NCI-H510A (cell line): ENCODE measurements at places on chromosomes 2 and 18.

GRCh38 chr2:238614376-238614775 is 187.6 kb downstream of the ASB1 start:
- no peak for DNase-seq

DNA sequence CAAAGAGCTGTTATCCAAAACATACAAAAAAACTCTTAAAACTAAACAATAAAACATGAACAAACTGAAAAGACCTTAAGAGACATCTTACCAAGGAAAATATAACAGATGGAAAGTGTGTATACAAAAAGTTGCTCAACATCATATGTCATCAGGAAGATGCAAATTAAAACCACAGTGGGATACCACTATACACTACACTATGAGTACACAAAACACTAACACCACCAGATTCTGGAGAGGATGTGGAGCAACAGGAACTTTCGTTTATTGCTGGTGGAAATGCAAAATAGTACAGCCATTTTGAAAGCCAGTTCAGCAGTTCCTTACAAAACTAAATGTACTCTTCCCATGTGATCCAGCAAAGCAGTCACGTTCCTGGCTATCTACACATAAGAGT is 221.4 kb downstream of the CMPK2 start:
- no peak for DNase-seq

DNA sequence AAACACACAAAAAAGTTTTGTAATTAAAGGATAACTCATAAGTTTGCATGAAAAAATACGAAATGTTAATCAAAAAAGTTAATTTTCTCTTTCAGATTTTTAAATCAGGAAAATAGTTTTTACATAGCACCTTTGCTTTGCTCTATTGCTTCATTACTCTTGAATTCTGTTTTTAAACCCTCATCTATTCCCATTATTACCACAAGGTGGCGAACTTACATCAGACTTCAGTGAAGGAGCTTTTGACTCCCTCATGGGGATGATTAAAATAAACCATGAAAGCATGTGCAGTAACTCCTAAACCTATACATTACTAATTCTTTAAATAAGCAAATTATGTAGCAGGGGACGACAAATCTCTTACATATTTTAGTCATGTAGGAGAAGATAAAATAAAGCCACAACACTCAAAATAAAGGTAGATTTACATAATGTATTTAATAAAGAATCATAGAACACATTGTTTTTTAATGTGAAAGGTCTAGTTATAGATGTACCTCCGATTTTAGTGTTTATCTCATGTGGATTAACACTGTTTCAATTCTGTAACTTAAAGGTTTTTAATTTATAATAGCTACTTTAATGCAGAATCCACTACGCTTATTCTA is 105.2 kb downstream of the NETO1 start:
- peak; percentile 11 for DNase-seq

DNA sequence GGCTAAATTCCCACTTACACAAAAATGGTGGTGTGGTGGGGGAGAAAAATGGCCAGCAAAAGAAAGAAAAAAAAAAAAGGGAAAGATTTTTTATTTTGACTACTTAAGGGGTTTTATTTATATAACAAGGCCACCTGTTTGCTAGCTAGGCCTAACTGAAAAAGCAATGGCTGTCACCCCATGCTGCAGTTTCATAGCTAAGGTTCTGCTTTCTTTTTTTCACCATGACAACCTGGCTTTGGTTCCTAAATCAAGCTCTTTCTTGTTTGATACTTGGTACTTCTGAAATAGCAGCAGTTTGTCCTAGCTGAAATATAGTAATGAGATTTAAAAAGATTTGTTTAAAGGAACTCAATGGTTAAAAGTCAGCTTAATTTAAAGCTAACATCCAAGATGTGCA is 433.2 kb upstream of the MEX3C start:
- DNase-seq = no peak

GRCh38 chr18:59606193-59607077 is 90.8 kb downstream of the CCBE1 start:
- DNase-seq = no peak

- no peak for DNase-seq
Measured at GRCh38 chr2:63189026-63189425, 138.4 kb downstream of the OTX1 start.

DNA sequence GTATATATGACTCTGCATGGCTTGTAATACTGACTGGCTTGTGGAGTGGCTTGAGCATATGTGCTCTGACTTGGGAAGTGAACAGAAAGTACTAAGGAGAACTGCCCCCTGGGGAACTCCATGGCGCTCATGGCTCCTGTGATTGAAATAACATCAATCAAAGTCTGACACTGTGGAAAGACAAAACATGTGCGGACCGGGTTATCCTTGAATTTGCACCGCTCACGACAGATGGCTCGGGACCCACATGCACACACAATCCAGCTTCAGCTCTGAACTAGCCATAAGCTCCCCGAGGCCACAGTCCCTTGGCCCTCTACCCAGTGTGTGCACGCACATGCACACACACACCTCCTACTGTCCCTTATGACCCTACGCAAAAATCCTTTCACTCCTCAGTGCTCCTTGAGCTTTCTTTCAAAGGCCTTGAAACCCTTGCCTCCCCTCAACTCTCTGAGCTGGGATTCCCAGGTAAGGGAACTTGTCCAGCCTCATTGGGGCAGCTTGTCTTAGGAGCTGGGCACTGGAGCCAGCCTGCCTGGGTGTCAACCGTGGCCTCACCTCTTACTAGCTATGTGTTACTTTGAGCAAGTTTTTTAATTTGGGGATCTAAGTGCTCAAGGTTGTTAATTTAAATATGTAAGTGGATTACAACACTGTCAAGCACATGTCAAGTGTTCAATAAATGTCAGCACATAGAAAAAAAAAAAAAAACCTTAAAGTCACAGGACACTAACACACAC is 43.6 kb downstream of the MRPS5 start:
- DNase-seq = no peak

- DNase-seq = no peak
Measured at GRCh38 chr2:33210626-33211025, 263.9 kb downstream of the LTBP1 start.

- DNase-seq = no peak
Measured at GRCh38 chr2:156982615-156983014, 274.9 kb upstream of the GALNT5 start.

- no peak for DNase-seq
Measured at GRCh38 chr2:71130905-71131244, 441 bp downstream of the MPHOSPH10 start.

DNA sequence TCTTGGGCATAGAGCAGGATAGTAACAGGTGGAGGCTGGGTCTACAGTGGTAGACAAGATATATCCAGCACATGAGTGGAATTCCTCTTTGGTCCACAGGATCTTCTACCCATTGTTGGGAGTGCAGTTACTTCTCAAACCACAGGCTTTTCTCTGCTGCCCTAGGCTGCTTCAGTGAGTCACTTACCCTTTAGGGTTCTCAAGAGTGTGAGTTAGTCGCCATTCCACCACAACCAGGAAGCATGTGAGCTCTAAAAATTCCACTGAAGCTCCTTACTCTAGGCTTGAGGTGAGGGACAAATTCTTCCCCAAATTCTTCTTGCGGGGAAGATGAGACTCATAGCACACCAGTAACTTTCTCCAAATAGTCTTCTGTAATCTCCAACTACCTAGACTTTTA is 189.4 kb downstream of the PLCL1 start:
- DNase-seq = no peak

DNA sequence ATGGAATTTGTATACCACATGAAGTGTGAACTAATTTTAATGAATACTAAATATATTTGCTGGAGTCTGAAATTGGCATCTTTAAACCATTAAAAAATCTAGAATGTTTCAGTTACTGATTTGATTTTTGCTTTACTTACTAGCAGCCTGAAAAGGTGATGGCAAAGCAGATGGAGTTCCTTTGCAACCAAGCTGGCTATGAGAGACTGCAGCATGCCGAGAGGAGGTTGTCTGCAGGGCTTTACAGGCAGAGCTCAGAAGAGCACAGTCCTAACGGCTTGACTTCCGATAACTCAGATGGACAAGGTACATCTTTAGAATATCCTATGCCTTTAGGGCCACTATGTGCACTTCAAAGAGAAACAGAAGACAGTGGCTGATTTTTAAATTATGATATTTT is 36.5 kb downstream of the NAB1 start:
- no peak for DNase-seq

DNA sequence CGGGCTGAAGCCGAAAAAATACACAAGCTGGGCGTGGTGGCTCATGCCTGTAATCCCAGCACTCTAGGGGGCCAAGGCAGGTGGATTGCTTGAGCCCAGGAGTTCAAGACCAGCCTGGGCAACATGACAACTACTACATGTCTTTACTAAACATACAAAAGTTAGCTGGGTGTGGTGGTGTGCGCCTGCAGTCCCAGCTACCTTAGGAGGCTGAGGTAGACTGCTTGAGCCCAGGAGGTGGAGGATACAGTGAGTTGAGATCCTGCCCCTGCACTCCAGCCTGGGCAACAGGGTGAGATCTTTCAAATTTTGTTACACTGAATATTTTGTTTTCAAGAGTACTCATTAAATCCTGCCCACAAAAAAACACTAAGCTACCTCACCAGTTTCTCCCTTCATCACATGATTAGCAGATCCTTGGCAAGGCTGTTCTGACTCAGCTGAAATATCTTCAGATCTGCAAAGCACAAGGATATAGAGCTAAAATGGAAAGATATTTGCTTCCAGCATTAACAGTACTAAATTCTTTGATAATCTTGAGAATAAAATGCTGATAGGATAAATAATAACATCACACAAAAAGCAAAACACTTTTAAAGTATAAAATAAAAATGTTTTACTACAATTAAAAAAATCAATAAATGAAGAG is 28.2 kb upstream of the MCM6 start:
- DNase-seq = no peak

DNA sequence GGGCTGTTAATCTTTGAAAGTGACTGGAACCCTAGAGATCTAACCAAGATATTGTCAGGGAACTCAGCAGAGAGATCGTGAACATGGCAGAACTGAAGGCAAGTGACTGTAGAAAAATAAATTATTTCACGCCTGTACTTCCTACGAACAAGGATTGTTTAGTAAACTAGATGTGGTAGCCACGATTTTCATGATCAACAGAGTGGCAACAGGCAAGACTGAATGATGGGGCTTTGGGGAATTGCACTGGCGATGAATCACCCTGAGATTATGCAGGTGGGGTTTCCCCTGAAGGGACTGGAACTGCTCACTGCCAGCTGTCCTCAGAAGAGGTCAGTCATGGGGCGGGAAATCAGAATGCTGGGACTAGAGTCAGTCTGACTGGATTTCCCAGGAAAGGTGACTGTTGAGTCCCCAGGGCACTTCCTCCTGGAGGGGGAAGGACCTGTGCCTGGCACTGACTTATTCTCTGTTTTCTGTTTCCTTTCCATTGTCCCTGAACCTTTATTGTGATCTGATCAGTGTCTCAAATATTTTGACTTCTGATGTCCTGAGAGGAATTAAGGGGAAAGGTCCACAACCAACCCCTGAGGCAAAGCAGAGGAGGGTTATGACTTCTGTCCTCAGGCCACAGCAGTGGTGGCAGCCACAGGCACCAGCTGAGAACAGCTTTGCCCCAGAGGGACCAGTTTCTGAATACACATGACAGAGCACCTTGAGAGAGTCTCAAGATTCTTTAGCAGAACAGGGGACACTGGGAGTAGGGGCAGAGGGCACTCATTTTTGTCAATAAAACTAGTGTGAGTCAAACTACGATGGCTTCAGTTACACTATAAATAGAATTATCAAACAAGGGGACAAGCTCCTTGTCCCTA is 70.0 kb downstream of the NAB1 start:
- no peak for DNase-seq

GRCh38 chr2:126857502-126857901 is 41.2 kb upstream of the TEX51 start:
- no peak for DNase-seq

GRCh38 chr2:47403609-47404193 is 745 bp downstream of the MSH2 start:
- DNase-seq = no peak

GRCh38 chr2:162072181-162072702 is 1.8 kb downstream of the DPP4 start:
- DNase-seq = no peak

- DNase-seq = no peak
Measured at GRCh38 chr2:16588565-16588964, 77.1 kb downstream of the CYRIA start.

DNA sequence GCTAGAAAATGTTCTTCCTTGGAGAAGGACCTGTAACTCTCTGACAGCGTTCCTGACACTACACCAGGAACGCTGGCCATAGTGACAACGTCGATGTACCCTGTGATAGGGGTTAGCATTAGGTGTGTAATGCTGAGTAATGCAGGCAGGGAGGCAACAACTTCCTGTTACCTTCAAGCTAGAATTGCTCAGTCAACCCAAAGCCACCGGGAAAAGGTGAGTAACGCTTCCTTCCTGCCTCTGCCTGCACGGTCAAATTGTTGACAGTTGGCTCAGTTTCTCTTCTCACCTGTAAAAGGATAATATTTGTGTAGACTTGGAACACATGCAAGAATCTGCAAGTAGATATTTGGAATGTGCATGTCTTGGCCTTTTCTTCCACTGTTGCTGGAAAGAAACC is 12.7 kb downstream of the FAM110C start:
- no peak for DNase-seq

- DNase-seq = no peak
Measured at GRCh38 chr2:184729581-184729980, 131.3 kb downstream of the ZNF804A start.

GRCh38 chr18:29853126-29853525 is 1189.4 kb downstream of the DSC3 start:
- no peak for DNase-seq

GRCh38 chr2:109069331-109070194 is 59.4 kb upstream of the SH3RF3 start:
- no peak for DNase-seq

GRCh38 chr2:67237288-67237687 is 159.8 kb upstream of the ETAA1 start:
- DNase-seq = no peak

- no peak for DNase-seq
Measured at GRCh38 chr2:30693821-30694281, 113.4 kb downstream of the CAPN13 start.

DNA sequence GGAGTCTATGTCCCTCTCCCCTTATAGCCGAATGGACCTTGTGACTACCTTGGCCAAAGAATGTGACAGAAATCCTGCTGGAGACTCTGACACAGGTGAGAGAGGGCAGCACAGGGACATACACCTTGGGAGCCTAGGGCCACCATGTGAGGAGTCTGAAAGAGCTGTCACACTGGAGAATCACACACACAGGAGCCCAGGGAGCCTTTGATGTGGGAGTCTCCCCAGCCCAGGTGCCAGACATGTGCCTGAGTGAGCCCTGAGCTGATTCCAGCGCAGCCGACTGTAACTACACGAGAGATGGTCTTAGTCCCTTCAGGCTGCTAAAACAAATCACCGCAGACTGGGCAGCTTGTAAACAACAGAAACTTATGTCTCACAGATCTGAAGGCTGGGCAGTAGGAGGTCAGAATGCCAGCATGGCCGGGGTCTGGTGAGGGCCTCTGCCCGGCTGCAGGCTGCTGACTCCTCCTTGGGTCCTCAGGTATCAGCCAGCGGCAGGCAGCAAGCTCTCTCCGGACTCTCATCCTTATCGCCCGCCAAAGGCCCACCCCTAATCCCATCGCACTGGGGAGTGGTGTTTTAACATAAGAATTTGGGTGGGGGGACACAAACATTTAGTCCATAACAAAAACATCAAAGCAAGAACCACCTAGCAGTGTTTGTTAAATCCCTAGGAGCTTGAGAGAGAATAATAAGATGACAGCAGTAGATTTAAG is 63.8 kb upstream of the GPR45 start:
- DNase-seq = no peak
